Activated T-cell treated with anti-CD3 and anti-CD28 coated beads, Interleukin-2, amount 50 U/mL, for 1 hour (primary cell): ENCODE measurements at places on chromosomes 4 and X.

DNA sequence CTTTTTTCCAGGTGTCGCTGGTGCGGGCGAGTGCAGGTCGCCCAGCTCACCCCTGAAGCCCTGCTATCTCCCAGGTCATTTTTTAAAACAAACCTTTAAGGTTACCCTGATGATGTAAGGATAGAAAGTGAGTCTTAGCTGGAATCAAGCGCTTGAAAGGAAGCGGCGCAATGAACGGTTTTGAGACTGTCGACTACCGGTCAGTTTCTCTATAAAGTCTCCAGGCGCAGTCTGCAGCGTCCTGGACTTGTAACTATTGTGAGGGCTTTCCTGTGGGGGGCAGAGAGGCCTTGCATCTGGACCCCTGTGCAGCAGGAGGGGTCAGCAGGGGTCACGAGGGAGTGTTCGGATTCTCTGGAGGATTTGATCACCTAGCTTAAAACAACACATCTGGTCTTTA lies 1.6 kb downstream of the KIT start:
- no peak for DNase-seq

DNA sequence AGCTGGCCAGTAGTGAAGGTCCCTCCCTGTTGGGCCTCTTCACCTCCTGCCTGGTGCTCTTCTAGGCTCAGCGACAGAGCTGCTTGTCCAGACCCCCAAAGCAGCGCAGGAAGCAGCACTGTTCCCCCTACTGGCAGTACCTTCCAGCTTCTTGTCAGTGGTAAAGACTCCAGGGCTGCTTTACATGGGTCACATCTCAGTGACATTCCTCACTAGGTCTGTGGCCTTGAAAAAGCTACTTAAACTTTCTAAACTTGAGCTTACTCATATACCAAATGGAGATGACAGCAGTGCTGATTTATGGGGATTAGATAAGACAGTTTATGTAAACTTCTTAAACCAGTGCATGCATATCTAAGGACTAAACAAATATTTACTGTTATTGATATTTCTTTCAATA lies 117.3 kb downstream of the FAT4 start:
- no peak for DNase-seq

DNA sequence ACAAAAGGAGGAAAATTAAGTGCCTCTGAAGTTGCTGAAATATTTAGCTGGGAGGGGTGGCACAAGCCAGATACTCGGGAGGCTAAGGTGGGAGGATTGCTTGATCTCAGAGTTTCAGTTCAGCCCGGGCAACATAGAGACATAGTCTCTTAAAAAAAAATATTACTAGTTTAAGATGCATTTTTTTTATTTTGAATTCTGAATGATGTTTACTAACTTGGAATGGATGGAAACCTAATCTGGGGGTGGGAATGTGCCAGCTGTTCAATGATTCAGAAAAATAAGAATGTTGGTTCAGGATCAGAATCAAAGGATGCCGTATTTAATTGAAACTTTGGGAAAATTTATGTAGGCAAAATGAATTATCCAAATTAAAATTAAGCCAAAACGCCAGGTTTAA lies 167.2 kb upstream of the ANK2 start:
- DNase-seq, result no peak

- no peak for DNase-seq
Measured at GRCh38 chr4:86493460-86493859, 100.7 kb upstream of the PTPN13 start.

DNA sequence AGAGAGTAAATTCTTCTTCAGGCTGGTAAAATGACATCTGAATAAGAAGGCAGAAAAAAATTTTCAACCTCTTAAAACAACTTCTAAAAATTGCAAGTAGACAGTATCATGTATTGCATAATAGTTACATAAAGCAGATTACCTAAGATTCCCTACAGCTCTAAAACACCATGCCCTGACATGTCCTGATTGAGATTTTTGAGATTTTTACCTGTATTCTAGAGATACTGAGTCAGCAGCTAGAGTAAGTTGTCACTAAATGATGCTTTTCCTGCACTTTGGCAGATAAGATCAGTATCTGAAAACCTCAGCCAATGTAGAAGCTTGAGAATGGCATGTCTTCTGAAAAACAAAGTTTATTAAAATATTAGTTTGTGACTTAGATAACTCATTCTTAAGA lies 713.6 kb downstream of the CCSER1 start:
- no peak for DNase-seq

GRCh38 chr4:5469861-5470260 lies 238.5 kb downstream of the EVC2 start:
- DNase-seq, result no peak

- DNase-seq, result no peak
Measured at GRCh38 chrX:2147928-2148327, 352.8 kb downstream of the DHRSX start.

DNA sequence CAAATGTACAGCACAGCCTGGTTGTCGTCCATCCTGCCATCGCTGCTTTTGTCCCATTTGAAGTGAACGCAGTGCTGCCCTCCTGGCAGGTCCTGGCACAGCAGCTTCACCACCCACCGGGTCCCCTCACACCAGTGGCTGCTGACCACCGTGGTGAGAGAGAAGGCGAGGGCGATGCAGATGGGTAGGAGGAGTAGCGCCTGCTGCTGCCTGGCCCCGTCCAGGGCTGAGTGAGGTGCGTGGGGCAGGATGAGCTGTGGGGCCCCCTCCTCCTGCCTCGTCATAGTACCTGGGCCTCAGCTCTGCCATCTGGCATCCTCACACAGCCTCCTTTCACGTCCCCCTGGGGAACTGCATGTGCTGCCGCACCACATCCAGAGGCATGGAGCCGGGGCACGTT lies 1.8 kb downstream of the DCAF8L2 start:
- no peak for DNase-seq

DNA sequence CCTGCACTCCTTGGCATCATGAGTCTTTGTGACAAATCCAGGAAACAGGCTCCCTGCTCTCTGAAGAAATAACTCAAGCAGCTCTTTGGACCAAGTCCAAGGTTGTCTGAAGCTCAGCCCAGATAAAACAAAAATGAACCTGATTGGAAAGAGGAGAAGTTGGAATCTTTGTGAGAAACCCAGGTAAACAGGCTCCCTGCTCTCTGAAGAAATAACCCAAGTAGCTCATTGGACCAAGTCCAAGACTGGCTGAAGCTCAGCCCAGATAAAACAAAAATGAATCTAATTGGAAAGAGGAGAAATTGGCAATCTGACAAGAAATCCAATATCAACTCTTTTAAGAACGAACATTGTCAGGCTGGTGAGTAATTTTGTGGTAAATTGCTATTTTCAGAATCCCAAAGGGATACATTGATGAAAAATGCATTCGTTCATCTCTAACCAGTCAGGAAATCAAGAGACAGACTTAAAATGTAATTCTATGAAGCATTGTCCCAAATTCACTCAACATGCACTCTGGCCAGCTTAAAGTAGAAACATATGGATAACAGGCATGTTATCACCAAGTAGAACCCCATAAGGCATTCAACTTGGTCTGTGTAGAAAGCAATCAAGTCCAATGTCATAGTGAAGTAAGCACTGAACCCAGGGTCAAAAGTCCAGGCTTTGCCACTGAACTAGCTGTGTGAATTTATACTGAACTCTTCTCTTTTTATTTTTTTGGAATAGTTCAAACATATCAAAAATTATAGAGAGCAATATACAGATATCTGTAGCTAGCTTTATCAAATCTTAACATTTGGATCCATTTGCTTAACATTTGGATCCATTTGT lies 16.8 kb upstream of the NFXL1 start:
- no peak for DNase-seq
